ENCODE measurements at places on chromosomes 16 and 17. TPM values are rescaled to one million over a fixed set of nuclear protein-coding genes. Genes with fewer than 3 reads are reported as not detected.

Gene HSDL1
- 20.4 TPM for total RNA-seq

Gene CCL7
- 2.4 TPM for total RNA-seq

Gene EARS2
- 32.7 TPM for total RNA-seq

Gene ARL5C
- not detected for total RNA-seq

Gene ABCA6
- total RNA-seq, result 17.0 TPM

Gene KRT9
- total RNA-seq, result not detected

Gene C16orf86
- total RNA-seq, result 2.3 TPM

Gene SDR42E2
- total RNA-seq, result not detected

Gene GSG1L
- not detected for total RNA-seq

Gene RSKR
- total RNA-seq, result 3.7 TPM

Gene GAST
- total RNA-seq, result not detected

Gene EPOP
- total RNA-seq, result 2.1 TPM

Gene VASN
- 94.0 TPM for total RNA-seq

Gene KRTAP2-2
- not detected for total RNA-seq

Gene NOL3
- total RNA-seq, result 35.7 TPM

Gene TMEM94
- 40.6 TPM for total RNA-seq

Gene ACOX1
- 25.7 TPM for total RNA-seq

Gene ACSM5
- total RNA-seq, result 0.16 TPM

Gene ZNF423
- total RNA-seq, result 1.0 TPM

Gene KRT33B
- total RNA-seq, result not detected

Gene NXN
- 61.2 TPM for total RNA-seq

Gene KRT25
- not detected for total RNA-seq

Gene CORO1A
- 9.1 TPM for total RNA-seq

Gene LGALS9B
- not detected for total RNA-seq

Gene MYCBPAP
- 0.78 TPM for total RNA-seq

Gene ADAM11
- 0.64 TPM for total RNA-seq

Gene ATP1B2
- total RNA-seq, result not detected

Gene TBC1D26
- 0.24 TPM for total RNA-seq

Gene MYH8
- not detected for total RNA-seq

Gene CD7
- 14.8 TPM for total RNA-seq

Gene TMC8
- total RNA-seq, result not detected

Gene SYCE1L
- total RNA-seq, result 1.7 TPM

Gene SLC35G6
- total RNA-seq, result not detected

Gene STAC2
- total RNA-seq, result not detected

Gene TEX19
- not detected for total RNA-seq

Gene LONP2
- 38.4 TPM for total RNA-seq

Gene POLR3E
- total RNA-seq, result 22.8 TPM

Gene ARL6IP1
- total RNA-seq, result 168 TPM

Gene HSD11B2
- total RNA-seq, result 2.7 TPM

Gene SGCA
- 0.32 TPM for total RNA-seq

Gene CHP2
- total RNA-seq, result not detected

Gene SLC43A2
- total RNA-seq, result 3.3 TPM

Gene KCTD19
- not detected for total RNA-seq

Gene C1QTNF8
- not detected for total RNA-seq

Gene ZDHHC1
- total RNA-seq, result 9.7 TPM

Gene TEKT1
- not detected for total RNA-seq

Gene KIF18B
- 12.4 TPM for total RNA-seq

Gene CX3CL1
- total RNA-seq, result 0.91 TPM

Gene CETP
- 0.40 TPM for total RNA-seq

Gene FOXC2
- total RNA-seq, result 0.32 TPM

Gene BTBD17
- not detected for total RNA-seq

Gene KRT15
- total RNA-seq, result 0.96 TPM

Gene ZNF385C
- not detected for total RNA-seq

Gene NHLRC4
- total RNA-seq, result 13.1 TPM

Gene NACA2
- not detected for total RNA-seq

Gene ITGA3
- total RNA-seq, result 163 TPM

Gene IRF8
- 0.52 TPM for total RNA-seq
